NCI-H1092 treated with DMSO at 0.1 percent for 48 hours (cell line): ENCODE measurements at places on chromosomes 7 and 10.

DNA sequence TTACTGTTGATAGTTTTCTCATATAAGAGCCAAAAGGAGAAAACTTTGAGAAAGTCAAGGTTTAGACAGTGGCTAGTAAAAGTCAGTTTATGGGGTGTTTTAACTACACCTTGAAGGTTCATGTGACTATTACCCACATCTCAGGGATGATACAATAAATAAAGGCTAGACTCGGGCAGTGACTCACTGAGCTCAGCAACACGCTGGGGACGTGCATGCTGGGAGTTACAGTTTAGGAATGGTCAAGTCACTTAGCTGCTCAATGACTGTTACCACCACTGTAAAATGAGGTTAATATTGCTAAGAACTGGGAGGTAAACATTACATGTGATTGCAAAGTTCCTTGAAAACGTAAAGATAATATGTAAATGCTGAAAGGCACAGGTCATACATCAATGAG, 1254.4 kb upstream of the PHF14 start:
- no peak for DNase-seq

DNA sequence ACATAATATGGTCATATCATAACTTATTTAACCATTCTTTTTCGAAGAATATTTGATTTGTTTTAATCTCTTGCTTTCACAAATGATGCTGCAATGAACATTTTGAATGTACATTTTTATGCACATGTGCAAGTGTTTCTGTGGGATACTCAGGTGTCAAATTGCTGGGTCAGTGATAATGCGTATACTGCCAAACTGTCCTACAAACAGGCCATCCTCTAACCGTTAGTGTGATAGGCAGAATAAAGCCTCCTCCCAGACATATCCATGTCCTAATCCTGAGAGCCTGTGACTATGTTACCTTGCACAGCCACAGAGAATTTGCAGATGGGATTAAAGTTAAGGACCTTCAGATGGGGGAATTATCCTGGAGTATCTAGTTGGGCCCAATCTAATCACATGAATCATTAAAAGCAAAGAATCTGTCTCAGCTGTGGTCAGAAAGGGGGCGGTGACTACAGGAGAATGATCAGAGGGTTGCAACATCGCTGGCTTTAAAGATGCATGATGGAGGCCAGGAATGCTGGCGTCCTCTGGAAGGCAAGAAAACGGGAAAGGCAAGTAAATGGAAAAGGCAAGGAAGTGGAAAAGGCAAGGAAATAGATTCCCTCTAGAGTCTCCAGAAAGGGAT, 46.7 kb downstream of the FZD1 start:
- no peak for DNase-seq

GRCh38 chr7:75596727-75597614, 104.9 kb downstream of the SPDYE5 start:
- no peak for DNase-seq

- DNase-seq = no peak
Observed at GRCh38 chr7:117731455-117731854, 141.8 kb downstream of the CTTNBP2 start.

GRCh38 chr10:3350617-3351258, 178.2 kb upstream of the PITRM1 start:
- no peak for DNase-seq

DNA sequence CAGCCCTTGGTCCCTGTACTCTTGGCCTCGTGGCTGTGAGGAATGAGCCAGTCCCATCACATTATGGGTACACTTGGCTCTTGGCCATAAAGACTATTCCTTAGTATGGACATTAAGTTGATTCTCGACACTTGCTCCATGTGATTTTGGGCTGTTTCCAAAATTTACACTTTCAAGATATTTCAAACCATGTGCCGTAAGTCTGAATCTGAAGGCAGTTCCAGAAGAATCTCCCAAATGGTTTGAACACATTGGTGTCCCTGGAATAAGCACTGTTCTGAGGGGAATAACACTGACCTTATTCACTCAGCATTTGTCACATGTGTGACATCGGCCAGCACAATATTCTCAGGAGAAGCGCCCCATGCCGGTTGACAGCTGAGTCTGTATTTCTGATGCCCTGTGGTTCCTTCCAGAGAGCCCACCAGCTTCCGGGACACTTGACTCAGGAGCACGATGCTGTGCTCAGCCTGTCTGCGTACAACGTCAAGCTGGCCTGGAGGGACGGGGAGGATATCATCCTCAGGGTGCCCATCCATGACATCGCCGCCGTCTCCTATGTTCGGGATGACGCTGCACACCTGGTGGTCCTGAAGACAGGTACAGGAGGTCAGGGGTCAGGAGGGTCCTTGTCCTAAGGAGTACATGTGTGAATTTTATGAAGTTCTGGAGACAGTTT, 24.6 kb downstream of the NACAD start:
- no peak for DNase-seq
